ENCODE measurements at places on chromosomes 11 and 22.

DNA sequence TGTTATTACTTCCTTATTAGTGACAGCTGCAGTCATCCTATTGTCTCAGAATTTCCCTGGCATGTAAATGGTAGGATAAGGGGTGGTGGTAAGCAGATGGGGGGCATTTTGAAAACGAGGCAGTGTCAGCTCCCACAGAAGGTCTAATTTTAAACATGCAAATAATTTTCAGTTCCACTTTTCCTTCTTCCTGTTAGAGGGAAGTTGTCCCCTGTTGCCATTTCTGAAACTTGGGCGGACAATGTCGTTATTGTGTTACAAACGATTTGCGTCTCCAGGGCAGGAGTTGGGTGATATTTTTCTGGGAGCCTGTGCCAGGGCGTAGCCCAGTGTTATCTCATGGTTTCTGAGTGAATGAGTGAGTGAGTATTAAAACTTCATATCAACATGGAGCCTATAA is 7.4 kb downstream of the PTPRJ start:
- DNase-seq, result no peak

DNA sequence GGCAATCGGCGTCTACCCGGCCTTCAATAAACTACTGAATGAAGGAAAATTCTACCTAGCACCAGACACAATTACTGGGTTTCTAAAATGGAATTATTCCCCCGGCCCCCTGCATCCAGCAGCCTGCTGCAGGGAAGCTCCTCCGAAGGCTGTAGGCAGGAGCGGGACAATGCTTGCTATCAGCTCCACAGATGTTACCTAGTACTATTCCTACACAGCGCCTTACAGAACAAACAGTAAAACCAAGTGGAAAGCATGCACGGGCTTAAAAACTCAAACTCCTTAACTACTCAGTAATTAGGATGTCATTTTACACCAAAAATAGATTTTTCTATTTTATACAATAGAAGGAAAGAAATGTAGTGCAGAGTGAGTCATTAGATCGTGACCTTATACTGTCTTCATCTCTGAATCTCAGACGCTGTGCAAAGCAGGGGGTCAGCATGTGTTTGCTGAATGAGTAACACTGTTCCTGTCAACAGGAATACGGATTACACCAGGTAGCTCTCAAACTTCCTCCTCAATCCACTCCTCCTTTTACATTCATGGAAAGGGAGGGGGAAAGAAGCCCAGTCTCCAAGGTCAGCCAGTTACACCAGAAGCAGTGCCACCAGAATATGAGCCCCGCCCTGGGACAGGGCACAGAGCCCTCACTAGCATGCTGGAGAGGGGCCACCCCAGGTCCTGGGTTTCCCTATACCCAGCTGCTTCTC is 74.9 kb downstream of the PACSIN2 start:
- DNase-seq, result no peak

DNA sequence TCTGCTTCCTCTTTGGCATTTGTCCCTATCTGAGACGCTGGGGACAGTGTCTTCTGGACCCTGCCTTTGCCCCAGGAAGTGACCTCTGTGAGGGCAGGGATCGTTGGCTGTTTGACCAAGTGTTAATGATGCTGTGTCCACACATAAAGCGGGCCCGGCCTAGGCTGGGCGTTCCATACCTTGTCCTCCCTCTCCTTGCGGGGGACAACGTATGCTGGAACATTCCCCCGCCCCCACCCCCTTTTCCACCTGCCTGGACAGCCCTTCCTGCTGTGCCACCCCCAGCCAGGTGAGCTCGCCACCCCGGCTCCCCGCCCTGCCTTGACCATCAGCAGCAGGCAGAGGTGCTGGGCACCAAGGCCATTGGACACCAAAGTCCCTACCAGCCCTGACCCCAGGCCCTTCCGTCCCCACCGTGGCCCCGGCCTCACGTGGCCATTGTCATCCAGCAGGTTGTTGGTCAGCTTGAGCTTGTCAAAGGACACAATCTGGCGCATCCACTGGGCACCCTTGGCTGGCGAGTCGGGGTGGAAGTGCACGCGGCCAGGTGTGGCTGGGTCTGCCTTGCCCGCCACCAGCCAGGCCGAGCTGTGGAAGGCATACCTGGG is 4.1 kb upstream of the NUDT8 start:
- DNase-seq, result no peak

- peak; percentile 2 for DNase-seq
Observed at GRCh38 chr11:3824714-3825472, 15.9 kb downstream of the RHOG start.

DNA sequence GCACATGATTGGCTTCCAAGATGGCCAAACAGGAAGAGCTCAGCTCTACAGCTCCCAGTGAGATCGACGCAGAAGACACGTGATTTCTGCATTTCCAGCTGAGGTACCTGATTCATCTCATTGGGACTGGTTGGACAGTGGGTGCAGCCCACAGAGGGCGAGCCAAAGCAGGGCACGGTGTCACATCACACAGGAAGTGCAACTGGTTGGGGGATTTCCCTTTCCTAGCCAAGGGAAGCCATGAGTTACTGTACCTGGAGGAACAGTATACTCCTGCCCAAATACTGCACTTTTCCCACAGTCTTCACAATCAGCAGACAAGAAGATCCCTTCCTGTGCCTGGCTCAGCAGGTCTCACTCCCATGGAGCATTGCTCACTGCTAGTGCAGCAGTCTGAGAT is 131.2 kb downstream of the DLG2 start:
- no peak for DNase-seq

- DNase-seq, result no peak
Observed at GRCh38 chr11:122145715-122146274, 29.8 kb upstream of the BLID start.

Data from NCI-H345 (cell line).